ENCODE measurements at places on chromosomes 1 and 21.

DNA sequence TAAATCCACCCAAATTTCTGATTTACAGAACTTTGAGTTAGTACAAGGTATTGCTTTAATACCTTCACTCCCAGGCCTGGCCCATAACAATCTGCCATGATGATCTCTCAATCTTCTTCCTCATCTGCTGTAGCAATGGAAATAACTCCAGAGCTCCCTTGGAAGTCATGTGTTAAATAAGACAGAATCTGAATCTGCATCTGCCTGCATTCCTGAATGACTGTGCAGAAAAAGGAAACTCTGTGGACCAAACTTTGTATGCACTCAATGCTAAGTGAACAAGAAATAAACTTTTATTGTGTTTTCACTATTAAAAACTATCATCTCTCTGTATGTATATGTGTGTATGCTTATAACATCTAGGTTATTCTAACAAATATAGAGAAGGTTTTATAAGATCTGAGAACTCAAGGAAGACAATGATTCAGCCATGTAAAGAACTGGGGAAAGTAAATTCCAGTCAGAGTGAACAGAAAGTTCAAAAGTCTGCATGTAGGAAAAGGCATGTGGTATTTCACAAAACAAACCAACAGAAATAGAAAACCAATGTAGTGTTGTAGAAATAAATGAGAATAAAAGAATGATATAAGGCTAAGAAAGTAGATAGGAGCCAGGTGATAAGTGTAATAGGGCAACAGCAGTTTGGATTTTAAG, 390.2 kb downstream of the USH2A start:
- DNase-seq: no peak

GRCh38 chr1:244280201-244280600, 171.5 kb downstream of the ADSS2 start:
- DNase-seq: no peak

DNA sequence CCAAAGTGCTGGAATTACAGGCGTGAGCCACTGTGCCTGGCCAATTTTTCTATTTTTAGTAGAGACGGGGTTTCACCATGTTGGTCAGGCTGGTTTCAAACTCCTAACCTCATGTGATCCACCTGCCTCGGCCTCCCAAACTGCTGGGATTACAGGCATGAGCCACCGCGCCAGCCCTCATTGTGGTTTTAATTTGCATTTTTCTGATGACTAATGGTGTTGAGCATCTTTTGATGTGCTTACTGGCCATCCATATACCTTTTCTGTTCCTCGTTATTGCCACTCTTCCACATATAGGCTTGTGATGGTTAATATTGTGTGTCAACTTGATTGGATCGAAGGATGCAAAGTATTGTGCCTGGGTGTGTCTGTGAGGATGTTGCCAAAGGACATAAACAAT, 17.4 kb upstream of the ENAH start:
- no peak for DNase-seq

DNA sequence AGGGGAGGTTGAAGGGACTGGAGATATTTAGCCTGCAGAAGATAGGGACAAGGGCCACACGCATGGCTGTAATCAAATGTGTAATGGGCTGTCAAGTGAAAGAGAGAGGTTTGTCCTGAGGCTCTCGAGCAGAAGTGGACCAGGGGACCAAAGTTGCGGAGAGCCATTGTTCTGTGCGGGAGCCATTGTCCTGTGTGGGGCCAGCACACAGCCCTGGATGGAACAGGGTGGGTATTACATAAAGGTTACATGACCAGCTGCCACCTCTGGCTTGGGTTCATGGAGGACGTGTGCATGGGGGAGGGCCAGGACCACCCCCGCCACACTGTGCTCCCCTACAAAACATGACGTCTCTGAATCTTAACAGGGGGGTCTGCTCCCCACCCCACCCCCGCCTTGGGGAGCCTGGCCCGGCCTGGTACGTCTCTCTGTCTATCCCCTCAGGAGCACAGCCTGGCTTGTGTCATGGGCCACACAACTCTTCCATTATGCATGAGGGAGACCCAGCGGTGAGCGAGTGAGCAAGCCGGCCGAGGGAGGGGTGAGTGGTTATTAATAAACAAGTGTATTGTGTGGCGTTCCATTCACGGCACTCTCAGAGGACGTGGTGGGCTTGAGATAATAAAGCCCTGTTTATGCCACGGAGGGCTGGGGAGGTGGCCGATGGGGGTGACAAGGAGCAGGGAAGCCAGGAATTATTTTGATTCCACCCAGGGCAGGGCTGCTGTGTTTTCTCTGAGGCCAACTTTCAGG, at the start of gene NFASC:
Gene NFASC, plus strand, starts transcription at position 703 of the 753 bp plus-strand sequence. CDS start 73,454 bp downstream, outside the sequence.
- no peak for DNase-seq

DNA sequence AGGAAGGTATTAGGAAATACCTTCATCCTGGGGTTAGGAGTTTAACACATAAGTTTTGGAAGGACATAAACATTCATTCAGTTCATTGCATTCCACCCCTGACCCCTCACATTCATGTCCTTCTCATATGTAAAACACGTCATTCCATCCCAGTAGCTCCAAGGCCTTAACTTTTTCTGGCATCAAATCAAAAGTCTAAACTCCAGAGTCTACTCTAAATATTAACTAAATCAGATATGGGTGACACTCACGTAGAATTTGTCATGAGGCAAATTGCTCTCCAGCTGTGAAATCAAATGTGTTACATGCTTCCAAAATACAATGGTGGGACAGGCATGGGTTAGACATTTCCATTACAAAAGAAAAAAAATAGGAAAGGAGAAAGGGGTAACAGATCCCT, 298.2 kb upstream of the LRRC7 start:
- DNase-seq: no peak

DNA sequence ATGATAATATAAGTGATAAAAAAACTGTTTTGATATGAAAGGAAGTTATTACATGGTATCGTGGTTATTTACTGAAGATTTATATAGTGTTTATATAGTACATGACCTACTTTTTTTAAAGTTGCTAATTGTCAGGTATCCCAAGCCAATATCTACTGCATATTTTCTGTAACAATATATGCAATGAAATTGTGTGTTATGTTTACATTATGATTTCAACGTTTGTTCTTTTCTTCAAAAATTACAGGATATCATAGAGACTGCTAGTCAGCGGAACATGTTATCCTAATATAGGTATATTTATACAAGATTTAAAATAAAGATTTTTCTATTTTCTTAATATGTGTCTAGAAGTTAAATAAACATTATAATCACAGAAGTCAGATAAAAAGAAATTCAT, 167.5 kb upstream of the DPYD start:
- DNase-seq: no peak

GRCh38 chr1:228064741-228065542, 17.6 kb upstream of the ARF1 start:
- DNase-seq: no peak

DNA sequence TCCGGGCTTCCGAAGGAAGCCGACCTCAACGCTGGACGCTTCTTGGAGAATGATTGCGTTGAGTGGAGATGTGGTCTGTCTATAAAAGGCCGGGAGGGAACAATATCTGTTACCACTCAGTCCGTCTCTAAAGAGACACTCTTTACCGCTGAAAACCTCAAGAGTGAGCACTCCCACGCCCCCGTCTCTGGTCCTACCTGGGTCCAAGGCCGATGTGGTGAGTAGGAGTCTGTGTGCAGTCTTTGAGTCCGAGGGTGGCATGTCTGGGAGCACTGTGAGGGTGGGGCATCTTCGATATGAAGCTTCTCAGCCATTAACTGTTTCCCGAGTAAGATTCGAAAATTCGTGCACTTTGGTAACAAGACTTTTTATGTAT, 576 bp downstream of the ZFP69 start:
- DNase-seq: peak; percentile 71

DNA sequence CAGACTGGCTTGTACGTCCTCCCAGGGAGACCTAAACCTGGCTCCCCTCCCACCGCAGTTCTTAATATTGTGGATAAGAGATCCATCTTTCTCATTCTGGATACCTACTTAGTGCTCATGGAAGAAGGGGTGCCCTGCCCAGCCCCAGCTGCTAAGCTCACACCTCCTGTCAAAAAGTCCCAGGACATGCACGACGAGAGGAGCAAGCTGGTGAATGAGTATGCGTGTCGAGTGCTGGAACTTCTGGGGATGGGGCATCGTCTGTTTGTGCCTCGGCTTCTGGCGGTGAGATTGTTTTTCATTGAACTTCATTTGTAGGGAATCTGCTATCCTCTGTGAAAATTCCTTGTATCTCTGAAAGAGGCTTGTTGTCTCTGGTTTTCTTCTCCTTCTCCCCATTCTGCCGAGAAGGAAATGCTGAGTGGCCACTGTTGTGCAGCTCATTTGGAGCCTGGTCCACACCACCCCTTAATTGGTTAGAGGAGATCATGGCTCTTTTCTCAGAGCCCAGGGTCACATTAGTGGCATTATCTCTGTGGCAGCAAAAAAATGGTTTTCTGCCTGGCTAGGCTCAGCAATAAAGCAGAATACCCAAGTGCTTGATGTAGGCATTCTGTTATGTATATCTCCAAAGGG, 199.4 kb upstream of the CACYBP start:
- DNase-seq: no peak

- no peak for DNase-seq
Observed at GRCh38 chr1:27599605-27600497, 4.1 kb downstream of the AHDC1 start.

DNA sequence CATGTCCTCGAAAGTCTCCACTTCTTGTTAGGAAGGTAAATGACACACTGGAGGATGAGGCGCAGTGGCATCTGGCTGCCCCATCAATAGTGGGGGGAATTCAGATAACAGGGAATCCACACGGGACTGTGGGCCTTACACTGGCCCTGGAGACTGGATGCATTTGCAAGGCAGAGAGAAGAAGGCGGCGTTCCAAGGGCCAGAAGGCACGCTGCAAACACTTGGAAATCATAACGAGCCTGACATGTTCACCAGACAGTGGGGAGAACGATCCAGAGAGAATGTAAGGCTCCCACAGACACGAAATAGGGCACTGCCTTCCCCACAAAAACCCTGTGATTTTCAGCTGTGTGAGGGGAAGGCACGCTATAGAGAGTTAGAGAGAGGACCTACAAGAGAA, 70.5 kb downstream of the PGBD5 start:
- no peak for DNase-seq

DNA sequence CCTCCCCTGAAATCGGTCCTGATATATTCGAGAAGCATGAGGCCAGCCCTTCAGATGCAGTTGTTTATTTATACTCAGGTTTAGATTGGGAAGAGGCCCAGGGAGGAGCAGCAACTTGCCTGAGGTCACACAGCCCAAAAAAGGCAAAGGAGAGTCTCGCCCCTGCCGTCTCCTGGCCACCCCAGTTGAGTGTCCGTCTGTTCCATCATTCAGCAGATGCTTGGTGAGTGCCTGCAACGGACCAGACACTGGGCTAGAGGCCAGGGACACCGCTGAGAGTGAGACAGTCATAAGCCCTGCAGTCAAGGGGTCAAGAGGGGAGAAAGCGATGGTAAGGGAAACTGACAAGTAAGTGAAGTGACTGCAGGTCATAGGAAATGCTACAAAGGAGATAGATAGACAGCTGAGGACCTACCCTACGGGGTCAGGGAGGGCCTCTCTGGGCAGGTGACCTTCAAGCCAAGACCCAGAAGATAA, 15.4 kb upstream of the SELENON start:
- DNase-seq: no peak

- peak; percentile 91 for DNase-seq
Observed at GRCh38 chr1:51518033-51518585, 957 bp downstream of the EPS15 start.

GRCh38 chr1:168552961-168553360, 9.2 kb upstream of the XCL2 start:
- DNase-seq: no peak

DNA sequence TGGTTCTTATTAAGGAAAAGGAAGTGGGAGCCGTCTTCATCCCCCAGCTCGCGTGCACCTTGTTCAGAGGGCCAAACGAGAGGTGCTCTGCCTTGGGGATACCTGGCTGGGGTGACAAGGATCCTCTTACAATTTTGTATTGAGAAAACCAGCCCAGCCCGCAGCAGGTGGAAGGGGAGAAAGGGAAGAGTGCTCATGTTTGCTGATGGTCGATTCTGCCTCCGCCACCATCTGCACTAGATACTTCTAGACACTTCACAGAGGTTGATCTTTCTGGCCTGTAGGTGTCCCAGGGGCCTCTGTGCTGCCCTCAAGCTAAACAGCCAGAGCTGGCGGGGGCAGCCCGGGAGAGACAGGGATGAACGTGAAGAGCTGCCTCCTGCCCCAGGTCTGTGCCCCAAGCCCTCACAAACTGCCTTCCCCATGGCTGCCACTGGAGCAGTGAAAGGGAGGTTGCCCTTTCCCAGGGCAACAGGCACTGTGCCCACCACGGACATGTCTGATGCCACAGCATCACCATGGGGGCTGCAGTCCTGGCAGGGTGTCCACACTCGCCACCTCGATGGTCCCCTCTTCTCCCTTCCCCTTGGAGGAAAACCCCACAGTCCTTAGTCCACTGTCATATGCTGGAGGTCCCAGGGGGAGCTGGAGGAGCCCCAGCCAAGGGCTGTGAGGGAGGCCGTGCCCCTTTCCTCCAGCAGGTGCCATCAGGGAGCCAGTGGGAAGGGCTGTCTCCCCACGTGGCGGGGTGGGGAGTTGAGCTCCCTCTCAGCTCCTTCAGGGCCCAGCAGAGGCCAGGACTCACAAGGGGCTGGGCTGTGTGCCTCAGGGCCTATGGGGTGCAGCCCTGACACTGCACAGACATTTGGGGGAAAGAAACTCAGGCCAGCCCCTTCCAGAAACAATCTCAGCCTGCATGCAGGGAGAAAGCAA, 8.1 kb downstream of the ADPRS start:
- peak; percentile 8 for DNase-seq

GRCh38 chr1:160794376-160794775, 1.6 kb upstream of the LY9 start:
- DNase-seq: no peak

GRCh38 chr1:56045477-56045876, 533.9 kb downstream of the PLPP3 start:
- no peak for DNase-seq

- no peak for DNase-seq
Observed at GRCh38 chr1:18537386-18538306, 56.9 kb downstream of the KLHDC7A start.

GRCh38 chr1:18723701-18724411, 93.2 kb downstream of the PAX7 start:
- DNase-seq: no peak

- DNase-seq: no peak
Observed at GRCh38 chr1:177174921-177175634, 4.3 kb downstream of the BRINP2 start.

GRCh38 chr1:233005156-233005555, 54.7 kb downstream of the NTPCR start:
- no peak for DNase-seq

Data from OCI-M1 (cell line).